Stimulated activated CD4-positive, alpha-beta T cell treated with anti-CD3 and anti-CD28 coated beads, Interleukin-12 subunit alpha, Interleukin-12 subunit beta, amount 100 ng/mL, for 4 hours (primary cell): ENCODE measurements at places on chromosomes 16 and 17.

DNA sequence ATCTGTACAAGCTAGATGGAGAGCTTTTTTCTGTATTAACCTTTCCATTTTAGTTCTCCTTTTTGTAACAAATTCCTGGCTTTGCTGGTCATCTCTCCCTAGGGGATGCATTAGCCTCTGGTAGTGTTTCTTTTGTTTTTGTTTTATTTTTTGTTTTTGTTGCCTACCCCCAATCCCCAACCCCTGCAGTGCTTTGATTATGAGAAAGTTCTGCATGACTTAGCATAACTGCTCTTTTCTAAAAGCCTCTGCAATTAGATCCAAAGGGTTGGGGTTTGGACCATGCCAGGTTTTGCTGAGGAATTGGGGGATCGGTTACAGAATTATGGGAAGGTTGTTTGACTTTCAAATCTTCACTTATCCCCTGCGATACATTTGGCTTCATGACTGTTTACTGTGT lies 98.2 kb downstream of the ADAMTS18 start:
- DNase-seq = no peak

GRCh38 chr16:4537376-4538343 lies 913 bp downstream of the CDIP1 start:
- peak; percentile 18 for DNase-seq

DNA sequence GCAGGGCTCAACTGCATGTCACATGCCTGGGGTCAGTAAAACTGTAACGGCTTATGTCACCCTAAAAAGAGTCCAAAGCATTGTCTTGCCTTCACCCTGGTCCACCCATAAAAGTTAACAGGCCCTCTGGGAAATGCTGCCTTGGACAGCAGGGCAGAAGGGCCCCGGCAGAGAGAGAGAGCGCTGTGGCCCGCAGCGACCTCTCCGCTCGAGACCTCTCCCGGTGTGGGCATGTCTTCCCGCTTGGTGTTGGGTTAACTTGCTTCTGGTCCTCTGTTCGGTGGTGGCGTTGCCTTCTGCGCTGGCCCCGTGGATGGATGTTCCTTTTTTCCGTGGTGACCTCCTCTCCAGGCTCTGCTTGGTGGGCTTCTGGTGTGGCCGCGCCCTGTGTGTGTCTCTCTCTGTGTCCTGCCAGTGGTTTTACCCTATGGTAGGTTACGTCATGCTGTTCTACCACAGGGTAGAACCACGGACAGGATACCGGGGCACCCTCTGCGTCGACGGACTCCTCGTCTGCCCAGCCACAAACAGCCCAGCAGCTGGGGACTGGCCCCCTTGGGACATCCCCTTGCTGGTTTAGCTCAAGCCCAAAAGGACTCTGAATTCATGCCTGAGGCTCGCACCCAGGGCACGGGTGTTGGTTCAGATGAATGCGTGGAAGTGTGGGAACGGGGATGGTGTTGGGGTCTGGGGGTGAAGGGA lies 18.3 kb upstream of the CLEC18A start:
- no peak for DNase-seq

GRCh38 chr16:85354686-85355514 lies 242.6 kb upstream of the CIBAR2 start:
- no peak for DNase-seq

GRCh38 chr17:81926451-81927151 lies 934 bp downstream of the MAFG start:
- DNase-seq = peak; percentile 70

GRCh38 chr17:69501591-69502468 lies 87.3 kb downstream of the MAP2K6 start:
- DNase-seq = no peak

GRCh38 chr17:48522031-48522653 lies 8.7 kb downstream of the HOXB1 start:
- no peak for DNase-seq

GRCh38 chr16:48892893-48893292 lies 282.9 kb upstream of the N4BP1 start:
- DNase-seq = no peak

- no peak for DNase-seq
Measured at GRCh38 chr16:28136751-28137434, 73.4 kb upstream of the GSG1L start.

DNA sequence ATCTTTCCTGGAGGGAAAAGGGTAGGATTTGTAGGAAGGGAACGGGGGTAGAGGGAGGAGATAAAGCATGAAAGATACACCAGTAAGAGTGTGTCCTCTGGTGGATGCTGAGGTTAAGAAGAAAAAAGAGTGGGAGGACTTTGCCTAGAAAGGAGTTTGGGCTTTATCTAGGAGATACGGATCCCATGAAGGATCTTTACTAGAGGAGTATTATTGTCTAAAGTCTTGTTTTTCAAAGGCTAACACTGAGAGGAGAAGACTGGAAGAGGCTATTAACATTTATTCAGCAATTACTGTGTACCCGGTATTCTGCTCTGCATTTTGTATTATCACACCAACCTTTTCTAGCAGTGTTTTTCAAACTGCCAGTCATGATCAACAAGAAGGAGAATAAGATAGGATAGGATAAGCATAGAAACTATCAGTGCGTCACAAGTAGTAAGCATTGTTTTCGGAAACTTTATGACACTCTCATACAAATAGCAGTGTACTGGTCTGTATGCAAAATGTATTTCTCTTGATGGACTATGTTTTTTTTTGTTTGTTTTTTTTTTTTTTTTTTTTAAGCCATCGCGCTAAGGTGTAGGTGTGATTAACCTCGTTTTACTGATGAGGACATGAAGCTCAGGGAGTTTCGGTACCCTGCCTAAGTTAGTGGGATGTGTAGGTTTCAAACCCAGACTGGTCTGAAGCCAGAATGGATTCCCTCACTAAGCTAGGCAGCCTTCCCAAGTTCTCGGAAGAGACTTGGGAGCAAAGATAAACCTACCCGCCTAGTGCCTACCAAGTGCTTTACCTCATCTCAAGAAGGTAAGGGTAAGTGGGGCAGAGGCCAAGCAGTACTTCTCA lies 1.3 kb upstream of the SP2 start:
- no peak for DNase-seq

- DNase-seq = no peak
Measured at GRCh38 chr17:41730479-41730878, 4.0 kb downstream of the HAP1 start.

- DNase-seq = no peak
Measured at GRCh38 chr16:84844049-84844350, 24.2 kb downstream of the CRISPLD2 start.

DNA sequence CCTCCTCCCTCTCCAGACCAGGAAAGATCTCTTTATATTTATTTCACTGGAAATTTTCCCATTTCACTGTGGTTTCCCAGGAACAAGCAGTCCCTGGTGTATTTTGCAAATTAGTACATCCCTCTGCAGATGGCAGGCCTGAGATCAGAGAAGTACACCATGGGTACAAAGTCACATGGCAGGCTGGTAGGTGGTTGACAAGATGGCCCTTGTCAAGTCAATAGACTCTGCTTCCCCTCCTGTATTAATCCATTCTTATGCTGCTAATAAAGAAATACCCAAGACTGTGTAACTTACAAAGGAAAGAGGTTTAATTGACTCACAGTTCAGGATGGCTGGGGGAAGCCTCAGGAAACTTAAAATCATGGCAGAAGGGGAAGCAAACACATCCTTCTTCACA lies 51.6 kb upstream of the KSR1 start:
- no peak for DNase-seq

GRCh38 chr17:70295731-70296130 lies 126.4 kb downstream of the KCNJ2 start:
- no peak for DNase-seq

DNA sequence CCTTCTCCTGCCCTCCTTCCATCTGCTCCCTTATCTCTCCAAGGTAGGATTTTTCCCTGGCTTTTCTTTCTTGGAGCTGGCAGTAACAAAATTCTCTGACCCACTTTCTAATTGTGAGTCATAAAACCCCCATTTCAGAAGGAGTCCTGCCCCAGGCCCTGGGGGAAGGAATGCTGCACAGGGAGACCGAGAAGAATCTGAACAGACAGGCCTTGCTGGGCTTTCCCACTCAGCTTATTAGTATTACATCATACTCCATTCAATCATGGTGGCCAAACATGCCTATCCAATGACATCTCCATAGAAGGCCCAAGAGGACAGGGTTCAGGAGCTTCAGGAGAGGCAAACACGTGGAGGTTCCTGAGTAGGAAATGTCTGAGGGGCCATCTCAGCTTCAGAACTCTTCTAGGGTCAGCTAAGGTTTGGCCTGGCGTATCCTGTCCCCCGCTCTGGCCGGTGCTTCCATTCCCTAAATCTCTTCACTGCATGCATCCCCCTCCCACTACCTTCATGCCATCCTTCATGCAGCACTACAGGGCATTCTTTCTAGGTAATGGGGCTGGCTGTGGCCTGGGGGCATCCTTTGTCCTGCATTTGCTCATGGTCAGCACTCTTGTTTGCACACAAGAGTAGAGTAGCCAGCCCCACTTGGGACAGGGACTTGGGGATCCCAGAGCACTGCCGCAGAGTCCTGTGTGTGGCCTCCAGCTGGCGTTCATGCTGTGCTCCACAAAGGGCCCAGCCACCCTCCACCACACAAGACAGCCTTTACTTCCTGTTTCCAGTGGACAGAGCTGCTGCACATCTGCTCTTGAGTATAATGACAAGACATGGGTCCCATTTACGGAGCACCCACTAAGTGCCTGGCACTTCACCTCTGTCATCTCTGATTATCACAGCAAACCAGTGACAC lies 8.2 kb downstream of the SLC6A2 start:
- no peak for DNase-seq

- DNase-seq = no peak
Measured at GRCh38 chr16:57049678-57050077, 42.7 kb upstream of the CPNE2 start.

GRCh38 chr17:50917418-50917743 lies 51.2 kb upstream of the TOB1 start:
- no peak for DNase-seq

DNA sequence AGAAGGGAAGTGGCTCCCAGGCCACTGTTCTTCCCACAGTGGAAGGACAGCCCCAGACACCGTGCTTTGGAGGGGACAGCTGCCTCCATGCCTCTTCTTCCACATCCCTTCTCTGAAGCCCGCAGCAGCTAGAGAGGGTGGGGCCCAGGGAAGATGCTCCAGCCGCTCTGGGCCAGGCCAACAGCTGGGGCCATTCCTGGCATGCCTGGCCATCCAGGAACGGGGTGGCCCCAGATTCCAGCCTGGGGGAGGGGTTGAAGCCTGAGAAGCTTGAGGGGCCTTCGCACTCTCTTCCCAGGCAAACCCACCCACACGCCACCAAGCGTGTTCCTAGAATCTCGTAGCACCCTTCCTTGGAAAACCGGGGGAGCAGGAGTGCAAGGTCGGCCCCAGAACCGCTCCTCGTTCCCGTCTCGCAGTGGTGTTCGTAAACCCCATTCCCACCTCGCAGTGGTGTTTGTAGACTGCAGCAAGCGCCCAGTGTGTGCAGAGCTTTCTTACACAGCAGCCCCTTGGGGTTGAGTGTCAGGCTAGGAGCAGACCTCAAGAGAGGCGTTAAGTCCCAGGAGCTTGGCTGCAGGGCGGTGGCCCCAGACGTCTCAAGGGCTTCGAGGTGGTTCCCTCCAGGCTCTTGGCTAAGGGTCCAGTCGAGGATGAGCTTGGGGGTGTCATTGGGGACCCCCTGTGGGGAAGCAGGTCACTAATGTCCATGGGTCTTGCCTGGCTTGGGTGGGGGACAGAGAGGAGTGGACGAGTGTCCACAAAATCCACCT lies 2.7 kb downstream of the CDH15 start:
- DNase-seq = no peak

DNA sequence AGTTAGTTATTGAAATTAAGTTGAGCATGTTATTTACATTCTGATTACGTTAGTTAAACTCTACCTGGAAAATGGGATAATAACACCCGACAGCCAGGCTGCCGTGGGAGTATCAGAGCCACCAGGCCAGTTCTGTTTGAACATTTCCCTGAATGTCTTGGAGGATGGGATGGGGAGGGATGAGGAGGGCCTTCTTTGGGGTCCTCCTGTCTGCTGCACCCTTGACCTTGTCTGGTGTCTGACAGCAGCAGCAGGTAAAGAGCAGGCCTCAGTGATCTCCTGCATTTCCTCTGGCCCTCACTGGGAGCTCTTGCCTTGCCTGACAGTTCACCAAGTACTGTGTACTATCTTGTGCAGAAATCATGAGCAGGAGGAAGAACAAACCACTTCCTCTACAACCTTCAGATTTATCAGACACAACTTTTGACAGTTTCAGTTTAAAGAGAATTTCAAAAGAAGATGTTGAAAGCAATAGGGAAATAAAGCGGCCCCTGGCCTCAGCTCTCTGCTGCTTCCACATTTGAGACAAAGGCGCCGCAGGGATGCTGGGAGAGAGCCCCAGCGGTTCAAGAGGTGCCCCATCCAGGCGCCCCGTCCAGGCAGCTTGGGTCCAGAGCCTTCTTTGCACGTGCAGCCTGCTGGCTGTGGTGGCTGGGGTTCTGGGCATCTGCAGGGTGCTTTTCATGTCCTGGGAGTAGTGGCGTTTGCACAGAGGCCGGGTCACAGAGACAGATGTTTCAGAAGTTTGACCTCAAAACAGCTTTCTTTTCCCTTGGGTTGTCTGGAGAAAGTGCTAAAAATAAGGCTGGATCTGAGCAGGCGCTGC lies 25.3 kb downstream of the CMIP start:
- no peak for DNase-seq

GRCh38 chr17:16913463-16913862 lies 58.5 kb downstream of the TNFRSF13B start:
- no peak for DNase-seq

DNA sequence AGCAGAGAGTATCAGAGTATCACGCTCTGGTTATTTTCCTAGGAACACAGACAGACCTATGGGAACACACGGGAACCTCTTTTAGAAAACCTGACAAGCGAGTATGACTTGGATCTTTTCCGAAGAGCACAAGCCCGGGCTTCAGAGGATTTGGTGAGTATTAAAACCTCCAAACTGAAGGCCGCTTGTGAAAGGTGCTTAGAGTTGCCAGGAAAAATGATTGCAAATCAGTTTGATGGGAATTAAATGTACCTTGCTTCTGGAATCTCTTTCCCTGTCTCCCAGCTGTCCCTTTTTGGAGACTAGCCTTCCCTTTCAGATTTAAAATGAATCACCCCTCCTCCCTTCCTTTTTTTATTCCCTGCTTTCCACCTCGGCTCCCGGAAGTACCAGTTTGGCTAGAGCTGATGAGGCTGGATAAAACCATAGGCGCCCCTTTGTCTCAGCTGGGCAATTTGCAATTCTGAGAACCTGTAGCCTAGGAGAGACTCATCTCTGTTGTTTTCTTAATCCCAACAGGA lies 27.3 kb downstream of the KAT7 start:
- no peak for DNase-seq

GRCh38 chr17:60792250-60792898 lies 114.7 kb downstream of the BCAS3 start:
- DNase-seq = no peak

GRCh38 chr16:49341706-49342105 lies 31.9 kb upstream of the C16orf78 start:
- DNase-seq = no peak

- no peak for DNase-seq
Measured at GRCh38 chr16:28893291-28893690, 15.0 kb downstream of the ATP2A1 start.
